ENCODE measurements at places on chromosomes 5 and 9.

- DNase-seq = no peak
These were observed 45.5 kb upstream of the MPDZ start for GRCh38 chr9:13324988-13325387.

GRCh38 chr5:170306381-170306831 is 8.8 kb upstream of the LCP2 start:
- no peak for DNase-seq

- DNase-seq = no peak
These were observed 208.0 kb downstream of the PARP8 start for GRCh38 chr5:50874306-50875001.

GRCh38 chr9:133303266-133304157 is 28.5 kb upstream of the ABO start:
- DNase-seq = no peak
